ENCODE measurements at places on chromosomes 5 and 9.

DNA sequence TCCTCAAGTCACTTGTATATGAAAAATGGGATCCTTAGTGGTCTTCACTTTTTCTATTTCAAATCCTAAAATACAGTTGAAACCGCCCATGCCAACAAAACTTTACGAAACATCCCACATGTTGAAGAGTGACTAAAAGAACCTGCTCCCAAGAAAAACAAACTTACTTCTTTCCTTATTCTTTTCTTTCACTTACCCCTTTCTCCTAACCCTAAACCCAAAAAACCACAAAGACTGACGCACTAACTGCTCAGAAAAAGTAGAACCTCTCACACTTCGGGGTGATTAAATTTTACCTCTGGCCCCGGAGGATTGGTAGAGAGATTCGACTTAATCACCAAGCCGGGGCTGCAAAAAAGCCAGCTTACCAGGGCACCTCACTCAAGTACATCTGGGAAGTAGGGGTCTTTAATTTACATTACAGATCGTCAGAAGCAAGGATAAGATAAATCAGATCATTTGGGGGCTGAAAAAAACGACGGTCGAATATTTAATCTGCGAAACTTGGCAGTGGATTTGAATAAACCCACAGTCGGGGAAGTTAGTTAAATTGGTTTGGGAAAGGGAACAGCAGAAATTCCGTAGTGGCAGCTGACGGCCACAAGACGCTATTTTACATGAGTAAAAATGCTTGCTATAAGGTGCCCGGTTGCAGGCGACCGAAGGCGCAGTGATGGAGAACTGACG, 1.3 kb downstream of the CDO1 start:
- no peak for DNase-seq

GRCh38 chr5:17482790-17483189, 15.2 kb upstream of the TAF11L2 start:
- no peak for DNase-seq

- no peak for DNase-seq
Measured at GRCh38 chr9:129278391-129279237, 100.6 kb upstream of the IER5L start.

DNA sequence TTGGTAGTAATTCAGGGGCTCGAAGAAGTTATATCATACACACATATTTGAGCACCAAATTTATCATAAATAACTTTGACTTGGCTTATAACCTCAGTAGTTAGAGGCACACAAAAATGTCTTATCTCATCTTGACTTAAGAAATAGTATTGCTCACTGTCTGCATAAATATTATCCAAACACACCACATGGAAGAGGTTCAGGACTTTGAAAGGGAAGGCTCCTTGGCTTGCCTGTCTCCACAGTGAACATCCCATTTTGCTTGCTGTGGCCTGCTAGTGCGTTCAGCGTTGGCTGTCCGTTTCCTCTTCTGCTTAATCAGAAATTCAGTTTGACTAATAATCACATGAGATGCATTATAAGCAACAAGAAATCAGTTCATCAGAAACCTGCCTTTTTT, 13.9 kb downstream of the GRXCR2 start:
- DNase-seq: no peak

- DNase-seq: no peak
Measured at GRCh38 chr5:147410496-147411358, 99.1 kb downstream of the DPYSL3 start.

GRCh38 chr9:132042324-132042723, 37.3 kb downstream of the MED27 start:
- DNase-seq: no peak

DNA sequence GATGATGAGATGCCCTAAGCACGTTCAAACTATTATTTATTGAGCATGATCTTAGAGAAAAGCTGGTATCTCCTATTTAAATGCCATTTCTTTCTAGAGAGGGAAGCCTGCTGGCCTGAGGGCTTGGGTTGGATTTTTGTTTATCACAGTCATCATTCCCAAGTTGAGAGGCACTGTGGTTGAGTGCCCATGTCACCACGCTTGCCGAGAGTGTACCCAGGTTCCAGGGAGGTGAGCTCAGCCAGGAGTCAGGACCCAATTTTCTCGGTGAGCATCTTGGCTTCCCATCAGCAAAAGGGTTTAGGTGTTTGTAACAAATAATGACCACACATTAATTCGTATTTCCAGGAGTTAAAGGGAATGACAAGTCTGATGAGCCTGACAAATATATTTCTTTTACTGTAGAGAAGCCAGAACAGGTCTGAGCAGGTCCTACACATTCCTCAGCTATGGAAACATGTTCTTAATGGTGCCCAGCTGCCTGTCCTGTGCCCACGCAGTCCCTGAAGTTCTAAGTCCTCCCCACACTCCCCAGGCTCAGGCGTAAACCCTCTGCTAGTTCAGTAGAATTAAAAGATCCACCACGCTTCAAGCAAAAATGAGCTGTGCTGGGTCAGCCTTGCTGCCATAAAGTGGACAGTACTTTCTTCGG, 258.9 kb upstream of the IRX2 start:
- DNase-seq: no peak

DNA sequence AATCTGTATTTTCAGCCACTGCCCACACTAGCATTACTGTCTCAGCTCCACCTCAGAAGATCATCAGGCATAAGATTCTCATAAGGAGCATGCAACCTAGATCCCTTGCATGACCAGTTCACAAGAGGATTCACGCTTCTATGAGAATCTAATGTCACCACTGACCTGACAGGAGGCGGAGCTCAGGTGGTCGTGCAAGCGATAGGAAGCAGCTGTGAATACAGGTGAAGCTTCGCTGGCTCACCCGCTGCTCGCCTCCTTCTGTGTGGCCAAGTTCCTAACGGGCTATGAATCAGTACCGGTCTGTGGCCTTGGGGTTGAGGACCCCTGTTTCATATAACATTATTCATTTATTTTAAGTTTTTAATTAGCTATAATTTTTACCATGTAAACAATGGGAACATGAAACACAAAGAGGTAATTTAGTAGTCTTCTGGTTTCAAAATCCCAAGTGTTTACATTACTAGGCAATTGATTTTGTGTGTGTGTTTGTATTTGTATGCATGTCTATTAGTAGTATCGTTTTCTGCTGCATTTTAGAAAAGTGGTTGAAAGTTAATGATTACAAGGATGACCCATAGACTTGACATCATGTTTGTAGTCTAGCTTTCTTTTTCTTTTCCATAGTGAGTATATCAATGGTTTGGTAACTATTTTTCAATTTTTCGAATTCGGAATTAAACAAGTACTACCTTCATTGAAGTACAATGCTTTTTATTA, 159.4 kb downstream of the TENT4A start:
- no peak for DNase-seq

- no peak for DNase-seq
Measured at GRCh38 chr5:151718646-151719045, 31.9 kb upstream of the SPARC start.

- DNase-seq: no peak
Measured at GRCh38 chr5:106451998-106452397, 1218.7 kb downstream of the EFNA5 start.

- DNase-seq: no peak
Measured at GRCh38 chr5:123209502-123210027, 120.5 kb downstream of the PRDM6 start.

DNA sequence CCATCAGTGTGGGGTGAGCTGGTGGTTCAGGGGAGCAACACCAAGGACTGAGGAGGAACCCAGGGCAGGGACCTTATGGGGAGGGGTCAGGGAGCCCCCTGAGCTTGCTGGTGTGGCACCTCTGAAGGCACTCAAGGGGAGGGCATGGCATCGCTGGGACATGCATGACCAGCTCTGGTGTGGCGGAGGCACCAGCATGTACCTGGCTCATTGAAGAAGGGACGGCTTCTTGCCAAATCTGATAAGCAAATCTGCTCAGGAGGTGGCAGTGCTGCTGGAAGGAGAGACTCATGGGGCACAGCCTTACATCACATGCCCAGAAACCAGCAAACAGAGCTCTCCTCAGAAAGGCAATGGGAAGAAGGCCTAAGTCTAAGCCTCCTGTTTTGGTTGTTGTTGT, 421.8 kb downstream of the SEMA5A start:
- no peak for DNase-seq

GRCh38 chr9:134701581-134702259, 60.1 kb downstream of the COL5A1 start:
- no peak for DNase-seq

DNA sequence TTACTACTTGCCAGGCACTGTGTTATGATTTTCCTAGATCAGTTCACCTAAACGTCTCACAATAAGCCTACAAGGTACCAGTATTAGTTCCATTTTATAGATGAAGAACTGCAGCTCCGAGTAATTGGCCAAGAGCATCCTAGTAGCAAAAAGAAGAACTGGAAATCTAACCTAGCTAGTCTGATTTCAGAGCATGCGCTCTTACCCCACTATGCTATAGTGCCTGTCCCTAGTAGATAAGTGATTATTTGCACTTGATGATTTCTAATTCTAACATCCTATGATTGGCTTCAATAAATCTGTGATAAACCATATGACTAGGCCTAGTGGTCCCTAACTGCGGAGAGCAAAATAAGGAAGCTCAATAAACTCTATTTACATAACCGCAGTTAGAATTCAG, 7.1 kb upstream of the PLAC8L1 start:
- no peak for DNase-seq

DNA sequence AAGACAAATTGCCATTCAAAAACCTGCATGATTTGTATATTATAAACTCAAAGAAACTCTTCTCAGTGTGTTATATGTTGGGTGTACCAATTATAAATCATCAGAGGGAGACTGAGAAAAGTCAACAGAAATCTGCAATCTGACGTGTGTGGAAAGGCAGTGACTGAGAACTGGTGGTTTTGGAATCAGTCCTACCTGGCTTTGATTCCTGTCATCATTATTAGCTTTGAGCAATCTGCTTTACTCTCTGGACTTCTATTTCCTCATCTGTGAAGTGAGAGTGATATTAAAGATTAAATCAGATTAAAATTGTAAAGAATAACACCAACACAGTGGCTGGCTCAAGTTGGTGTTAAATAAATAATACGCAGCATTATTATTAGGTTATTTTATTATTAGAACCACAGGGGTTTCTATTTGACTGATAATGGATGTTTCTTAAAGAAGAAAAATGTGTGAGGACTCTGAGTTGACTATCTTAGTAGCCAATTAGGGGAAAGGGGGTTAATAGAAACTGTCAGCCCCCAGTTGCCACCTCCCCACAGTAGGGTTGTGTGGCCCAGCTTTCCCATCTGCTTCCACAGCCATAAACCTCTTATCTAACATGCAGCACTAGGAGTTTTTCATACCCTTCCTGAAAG, 59.6 kb downstream of the SNCAIP start:
- DNase-seq: no peak

DNA sequence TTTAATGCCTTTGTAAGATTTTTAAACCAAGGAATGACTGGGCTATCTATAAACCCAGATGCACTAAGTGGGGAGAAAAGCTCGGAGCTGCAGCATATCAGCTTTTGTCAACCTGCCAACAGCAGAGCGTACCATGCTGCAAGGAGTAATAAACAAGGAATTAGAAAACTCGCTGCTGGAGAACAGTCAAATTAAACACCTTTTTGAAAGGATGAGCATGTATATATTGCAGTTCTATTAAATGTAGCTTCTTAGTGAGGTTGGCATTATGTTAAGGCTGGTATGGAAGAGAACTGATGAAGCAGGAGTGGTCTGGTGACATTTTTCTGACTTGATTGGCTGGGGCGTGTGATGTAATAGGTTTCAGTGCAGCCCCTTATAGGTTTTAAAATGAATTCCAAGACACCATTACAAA, 74.7 kb downstream of the PIK3R1 start:
- no peak for DNase-seq

DNA sequence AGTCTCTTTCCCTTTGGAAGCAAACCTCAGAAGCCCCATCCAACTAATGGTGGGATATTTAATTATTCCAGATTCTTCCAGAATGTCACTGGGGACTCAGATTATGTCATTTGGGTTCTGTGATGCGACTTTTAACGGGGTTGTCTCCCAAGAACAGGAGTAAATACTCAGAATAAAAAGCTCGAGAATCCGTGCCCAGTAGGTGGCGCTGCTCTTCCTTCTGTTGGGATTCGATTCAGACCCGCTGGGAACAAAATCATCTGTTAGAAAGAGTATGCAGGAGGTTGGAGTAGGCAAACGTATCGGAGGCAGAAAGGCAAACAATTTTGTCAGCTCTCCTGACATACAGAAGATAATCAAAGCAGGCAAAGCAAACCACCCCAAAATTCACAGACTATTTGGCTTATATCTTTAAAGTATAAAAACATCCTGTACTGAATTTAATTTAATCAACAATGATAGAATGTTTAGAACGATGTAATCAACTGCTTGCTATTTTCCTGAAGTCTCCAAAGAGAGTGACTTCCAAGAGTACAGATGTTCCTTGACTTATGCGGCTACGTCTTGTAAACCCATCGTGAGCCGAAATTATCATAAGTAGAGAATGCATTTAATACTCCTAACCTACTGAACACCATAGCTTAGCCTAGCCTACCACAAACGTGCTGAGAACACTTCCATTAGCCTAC, 169.8 kb upstream of the RAI14 start:
- DNase-seq: peak; percentile 57

- no peak for DNase-seq
Measured at GRCh38 chr5:89560696-89561095, 677.7 kb upstream of the MEF2C start.

DNA sequence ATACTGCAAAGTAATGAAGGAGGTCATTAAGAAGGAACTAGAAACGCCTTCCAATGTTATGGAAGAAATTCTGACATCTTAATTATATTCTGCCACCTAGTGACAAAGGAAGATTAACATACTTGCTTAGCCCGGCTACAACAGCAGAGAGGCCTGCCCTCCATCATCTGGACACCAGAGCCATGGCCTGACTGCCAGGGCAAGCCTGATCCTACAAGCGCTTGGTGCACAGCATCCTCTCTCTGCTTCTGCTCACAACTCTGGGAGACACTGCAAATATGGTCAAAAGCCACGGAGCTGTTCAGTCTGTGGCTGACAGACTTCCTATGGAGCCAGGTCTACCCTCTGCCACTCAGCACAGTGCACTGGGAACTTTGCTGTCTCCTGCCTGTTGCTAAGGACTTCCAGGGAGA, 87.3 kb upstream of the SLC44A1 start:
- DNase-seq: peak; percentile 54

DNA sequence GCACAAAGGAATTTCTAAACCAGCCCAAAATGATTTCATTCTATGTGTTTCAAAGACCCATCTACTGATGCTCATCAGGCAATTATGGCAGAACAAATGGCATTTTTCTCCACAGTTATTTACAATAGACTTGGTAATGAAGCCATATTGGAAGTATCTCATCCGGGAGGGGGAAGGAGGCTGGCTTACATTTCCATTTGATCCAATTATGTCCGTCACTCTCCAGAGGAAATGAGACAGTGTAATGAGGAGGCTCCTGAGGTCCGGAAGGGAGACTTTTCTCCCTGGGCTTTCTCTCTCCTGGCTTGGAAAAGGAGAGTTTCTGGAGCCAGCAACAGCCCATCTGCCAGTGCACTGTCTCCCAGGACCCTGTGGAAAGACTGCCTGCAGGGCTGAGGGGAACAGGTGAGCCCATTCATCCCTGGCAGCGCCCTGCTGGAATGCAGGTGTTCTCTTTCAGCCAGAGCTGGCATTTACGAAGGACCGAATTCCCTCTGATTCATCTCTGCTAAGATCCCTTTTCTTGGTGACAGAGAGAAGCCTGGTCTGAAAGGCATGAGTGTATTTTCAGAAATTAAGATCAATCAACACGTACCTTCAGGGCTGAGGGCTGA, 54.9 kb upstream of the SAP30L start:
- no peak for DNase-seq
